ENCODE measurements at places on chromosomes 12 and 14.

DNA sequence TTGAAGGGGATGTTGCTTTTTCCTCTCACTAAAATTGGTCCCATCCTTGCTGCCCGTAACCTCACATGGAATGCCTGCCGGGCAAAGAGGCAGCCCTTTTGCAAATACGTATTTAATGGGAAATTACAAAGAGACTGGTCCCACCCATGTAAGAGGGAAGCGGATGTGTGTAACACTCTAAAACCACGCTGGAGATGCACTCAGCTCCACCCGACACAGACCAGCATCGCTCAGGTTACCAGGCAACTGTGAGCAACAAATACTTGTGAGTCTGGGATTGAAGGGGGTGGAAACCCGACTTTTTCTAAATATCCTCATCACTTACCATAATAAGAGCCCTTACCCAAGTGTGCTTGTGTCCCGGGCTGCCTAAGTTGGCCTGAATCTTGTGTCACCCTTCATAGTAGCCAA is 47.7 kb downstream of the ELK3 start:
- DNase-seq, result peak; percentile 95

DNA sequence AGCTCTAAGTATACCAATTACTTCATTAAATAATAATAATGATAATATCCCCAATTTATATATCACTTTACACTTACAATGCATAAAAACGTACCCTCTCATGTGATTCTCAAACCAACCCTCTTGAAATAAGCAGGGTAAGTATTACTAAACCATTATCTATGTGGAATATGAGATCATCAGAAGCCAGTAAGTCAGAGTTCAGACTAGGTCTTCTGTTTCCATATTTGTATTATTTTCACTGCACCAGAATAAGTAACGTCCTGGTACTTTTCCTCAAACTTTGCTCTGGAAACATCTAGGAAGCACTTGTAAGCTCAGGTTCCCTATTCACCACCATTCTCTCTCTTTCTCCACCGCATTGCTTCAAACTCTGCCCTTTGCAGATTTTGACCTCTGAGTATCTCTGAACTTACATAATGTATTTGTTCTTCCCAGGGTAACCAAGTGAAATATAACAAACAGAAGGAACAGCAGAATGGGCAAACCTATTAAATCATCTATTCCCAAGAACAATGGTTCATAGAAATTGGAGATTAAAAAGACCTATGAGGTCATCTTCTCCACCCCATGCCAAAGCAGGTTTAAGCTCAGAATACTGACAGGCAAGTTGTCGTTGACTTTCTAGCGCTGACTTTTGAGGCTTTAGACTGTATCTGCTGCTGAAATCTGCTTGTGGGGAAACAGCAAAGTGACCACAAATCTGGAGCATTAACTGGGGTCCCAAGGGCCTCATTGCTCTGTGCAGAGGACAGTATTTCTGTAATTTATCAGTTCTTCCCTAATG is 161.3 kb upstream of the FAR2 start:
- no peak for DNase-seq

- DNase-seq, result no peak
Observed at GRCh38 chr12:123171967-123172366, 21.1 kb upstream of the PITPNM2 start.

- DNase-seq, result no peak
Observed at GRCh38 chr12:63450816-63451215, 217.5 kb downstream of the DPY19L2 start.

DNA sequence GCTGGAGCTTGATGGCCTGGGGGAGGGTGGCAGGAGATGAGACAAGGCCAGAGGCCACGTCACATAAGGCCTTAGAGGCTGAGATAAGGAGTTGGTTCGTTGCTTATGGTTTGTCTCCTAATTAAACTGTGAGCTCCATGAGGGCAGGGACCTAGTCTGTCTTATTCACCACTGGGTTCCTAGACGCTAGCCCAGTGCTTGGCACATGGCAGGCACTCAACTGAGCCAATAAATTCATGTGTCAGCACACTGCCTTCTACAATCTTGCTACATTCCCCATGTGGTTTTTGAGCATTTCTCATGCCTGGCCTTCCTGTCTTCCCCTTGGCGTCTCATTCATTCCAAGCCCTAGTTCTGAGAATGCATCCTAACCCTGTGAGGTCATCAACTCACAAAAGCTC is 92.5 kb upstream of the MED13L start:
- no peak for DNase-seq

DNA sequence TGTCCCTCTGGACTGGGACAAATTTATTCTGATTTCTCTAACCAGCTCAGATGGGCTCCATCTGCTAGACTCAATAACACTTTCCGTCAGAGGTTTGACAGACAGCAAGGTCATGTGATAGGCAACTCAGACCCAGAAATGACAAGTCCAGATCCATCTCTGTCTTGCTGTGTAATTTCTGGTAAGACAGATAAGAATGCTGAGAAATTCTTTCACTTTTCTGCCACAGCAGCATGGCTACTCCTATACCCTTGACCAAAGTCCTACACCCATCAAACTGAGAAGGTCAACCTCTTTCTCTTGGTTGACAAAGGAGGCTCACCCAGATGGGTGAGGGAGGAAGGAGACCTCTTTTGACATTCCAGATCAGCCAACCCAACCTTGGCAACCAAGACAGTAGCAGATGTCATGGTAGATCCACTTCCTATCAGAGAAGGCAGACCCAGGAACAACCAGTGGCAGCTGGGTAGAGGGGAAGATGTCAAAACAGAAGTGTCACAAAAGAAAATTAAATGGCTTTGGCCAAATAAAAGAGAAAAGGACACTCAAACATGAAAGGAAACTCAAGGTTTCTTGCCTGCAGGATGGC is 36.9 kb upstream of the PRKAB1 start:
- DNase-seq, result no peak

DNA sequence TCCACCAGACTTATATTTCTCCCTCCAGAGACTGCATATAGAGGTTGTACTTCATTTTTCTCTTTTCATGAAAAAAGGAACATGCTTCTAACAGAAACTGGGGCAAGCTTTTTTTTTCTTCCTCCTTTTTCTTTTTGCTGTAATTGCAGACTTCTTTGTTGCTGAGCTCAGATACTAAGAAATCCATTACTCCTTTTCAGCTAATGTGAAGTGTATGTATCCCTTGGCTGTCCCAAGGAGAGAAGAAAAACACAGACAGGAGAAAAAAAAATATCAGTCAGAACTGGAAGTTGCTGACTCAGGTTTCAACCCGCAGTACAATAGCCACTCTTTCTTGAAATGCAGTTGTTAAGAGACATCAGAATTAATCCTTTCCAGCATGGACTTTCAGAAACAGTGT is 1248.4 kb downstream of the LRFN5 start:
- no peak for DNase-seq

- peak; percentile 32 for DNase-seq
Observed at GRCh38 chr14:89959853-89960445, 4.2 kb downstream of the TDP1 start.

- DNase-seq, result no peak
Observed at GRCh38 chr12:632102-632696, 31.0 kb downstream of the NINJ2 start.

DNA sequence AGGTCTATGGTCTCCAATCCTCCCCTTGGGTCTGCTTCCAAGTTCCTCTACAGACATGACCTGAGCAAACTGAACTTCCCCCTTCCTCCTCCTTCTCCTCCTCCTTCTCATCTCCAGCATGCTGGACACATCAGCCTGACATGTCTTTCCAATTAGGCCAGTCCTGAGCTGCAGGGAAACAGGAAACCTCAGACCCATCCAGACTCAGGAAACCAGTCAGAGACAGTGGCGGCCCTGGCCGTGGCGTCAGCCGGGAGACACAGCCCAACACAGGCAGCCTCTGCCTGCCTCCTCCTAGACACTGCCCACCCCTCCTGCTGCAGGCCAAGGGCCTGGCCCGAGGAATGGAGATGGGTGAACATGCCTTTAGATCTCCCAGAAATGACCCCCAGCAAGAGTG is 468.8 kb downstream of the BCL11B start:
- DNase-seq, result no peak

- DNase-seq, result peak; percentile 8
Observed at GRCh38 chr12:55036326-55037115, 16.7 kb downstream of the NEUROD4 start.

DNA sequence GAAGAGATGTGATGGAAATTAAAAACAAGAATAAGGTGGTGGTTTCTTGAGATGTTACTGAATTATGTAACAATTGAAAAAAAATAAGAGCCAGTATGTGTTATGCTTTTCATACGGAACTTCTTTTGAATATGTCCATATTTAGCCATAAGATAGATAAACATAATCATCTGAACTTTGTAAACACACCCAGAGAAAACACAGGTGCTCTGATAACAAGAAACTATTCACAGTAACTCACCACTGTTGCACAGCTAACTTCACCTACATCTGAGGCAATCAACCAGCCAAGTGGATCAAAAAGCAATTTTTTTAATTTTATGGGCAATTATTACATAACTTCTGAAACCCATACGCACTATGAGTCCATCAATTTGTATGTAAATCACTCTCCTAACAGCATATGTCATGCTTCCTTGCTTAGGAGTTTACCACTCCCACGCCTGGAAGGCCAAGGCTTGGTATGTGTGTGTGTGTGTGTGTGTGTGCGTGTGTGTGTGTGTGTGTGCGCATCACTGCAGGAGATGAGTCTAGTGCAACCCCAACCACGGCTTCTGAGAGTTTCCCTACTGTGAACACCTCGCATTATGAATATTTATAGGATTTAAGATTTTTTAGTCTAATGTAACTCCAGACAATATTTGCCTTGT is 443.4 kb downstream of the BCAT1 start:
- no peak for DNase-seq

GRCh38 chr12:132569856-132570480 is 40.4 kb downstream of the LRCOL1 start:
- no peak for DNase-seq
